ENCODE measurements at places on chromosomes 5 and 9. TPM values are rescaled to one million over a fixed set of nuclear protein-coding genes. Genes with fewer than 3 reads are reported as not detected.

Gene TNIP1
- total RNA-seq = 65.8 TPM

Gene ACTL7B
- not detected for total RNA-seq

Gene RLN2
- total RNA-seq = not detected

Gene CERCAM
- total RNA-seq = 110 TPM

Gene KCNT1
- total RNA-seq = not detected

Gene STPG3
- total RNA-seq = not detected

Gene OBP2A
- not detected for total RNA-seq

Gene NDST1
- 60.5 TPM for total RNA-seq

Gene FAM221B
- not detected for total RNA-seq

Gene SPINK13
- 1.4 TPM for total RNA-seq

Gene TLX3
- total RNA-seq = not detected

Gene MAMDC4
- 0.39 TPM for total RNA-seq

Gene NPR2
- total RNA-seq = 29.2 TPM

Gene SLC45A2
- total RNA-seq = 0.13 TPM

Gene PTBP3
- 50.8 TPM for total RNA-seq

Gene SPINK6
- total RNA-seq = not detected

Gene LVRN
- 1.6 TPM for total RNA-seq

All from articular chondrocyte of knee joint (primary cell).